H1 (cell line): ENCODE measurements at places on chromosomes 3 and 15. TPM values are rescaled to one million over a fixed set of nuclear protein-coding genes. Genes with fewer than 3 reads are reported as not detected.

GRCh38 chr15:38768970-38769369 lies 204.4 kb upstream of the RASGRP1 start:
- no peak overlapping the region for H3K27ac ChIP-seq
- H3K4me3 ChIP-seq: no peak overlapping the region
- DNase-seq: peak; percentile 15

DNA sequence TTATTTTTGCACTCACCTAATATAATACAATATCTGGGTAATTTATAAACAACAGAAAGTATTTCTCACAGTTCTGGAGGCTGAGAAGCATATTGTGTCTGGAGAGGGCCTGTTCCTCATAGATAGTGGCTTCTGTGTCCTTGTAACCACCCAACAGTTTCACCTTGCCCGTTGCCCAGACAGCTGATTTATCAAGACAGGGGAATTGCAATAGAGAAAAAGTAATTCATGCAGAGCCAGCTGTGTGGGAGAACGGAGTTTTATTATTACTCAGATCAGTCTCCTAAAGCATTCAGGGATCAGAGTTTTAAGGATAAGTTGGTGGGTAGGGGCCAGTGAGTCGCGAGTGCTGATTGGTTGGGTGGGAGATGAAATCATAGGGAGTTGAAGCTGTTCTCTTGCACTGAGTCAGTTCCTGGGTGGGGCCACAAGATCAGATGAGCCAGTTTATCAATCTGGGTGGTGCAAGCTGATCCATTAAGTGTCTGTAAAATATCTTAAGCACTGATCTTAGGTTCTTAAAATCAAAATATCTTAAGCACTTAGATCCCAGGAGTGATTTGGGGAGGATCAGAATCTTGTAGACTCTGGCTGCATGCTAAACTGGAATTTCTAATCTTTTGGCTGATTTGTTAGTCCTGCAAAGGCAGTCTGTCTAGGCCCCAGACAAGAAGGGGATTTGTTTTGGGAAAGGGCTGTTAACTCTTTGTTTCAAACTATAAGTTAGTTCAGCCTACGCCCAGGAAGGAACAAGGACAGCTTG lies 33.9 kb upstream of the C15orf39 start:
- H3K27me3 ChIP-seq: no peaks in the 10 kb centered on the region
- no peak overlapping the region for H3K4me3 ChIP-seq
- H3K27ac ChIP-seq: no peak overlapping the region
- H3K36me3 ChIP-seq: no peaks in the 10 kb centered on the region
- DNase-seq: no peak

DNA sequence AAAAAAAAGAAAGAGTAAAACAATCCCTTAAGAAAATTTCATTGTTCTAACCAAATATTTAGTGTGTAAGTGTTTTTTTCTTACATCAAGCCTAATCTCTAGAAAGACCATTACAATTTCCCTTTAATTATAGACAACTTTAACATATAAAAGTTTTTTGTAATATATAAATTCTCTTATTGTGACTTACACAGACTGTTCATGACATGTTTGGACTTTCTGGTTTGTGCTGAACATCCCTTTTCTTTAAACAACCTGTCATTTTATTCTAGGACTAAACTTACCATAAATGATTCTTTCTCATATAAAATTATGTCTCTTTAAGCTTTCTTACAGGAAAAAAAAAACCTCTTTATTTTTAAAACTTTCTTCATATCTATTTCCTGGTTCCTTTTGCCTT lies 13.0 kb upstream of the BTLA start:
- H3K36me3 ChIP-seq: no peaks in the 10 kb centered on the region; the same call in 1 of the 2 replicates
- H3K27me3 ChIP-seq: no peaks in the 10 kb centered on the region
- no peak for DNase-seq
- H3K4me3 ChIP-seq: no peak overlapping the region
- no peak overlapping the region for H3K27ac ChIP-seq
- no peaks in the 10 kb centered on the region for H3K4me1 ChIP-seq

- no peak overlapping the region for H3K4me3 ChIP-seq
- H3K27ac ChIP-seq: no peak overlapping the region
- H3K27me3 ChIP-seq: no peaks in the 10 kb centered on the region
- DNase-seq: no peak
- H3K4me1 ChIP-seq: peaks cover 3% of the 10 kb centered on the region; the same call in 1 of the 2 replicates
These were observed 264.3 kb upstream of the DNAJC19 start for GRCh38 chr3:181253796-181254195.

DNA sequence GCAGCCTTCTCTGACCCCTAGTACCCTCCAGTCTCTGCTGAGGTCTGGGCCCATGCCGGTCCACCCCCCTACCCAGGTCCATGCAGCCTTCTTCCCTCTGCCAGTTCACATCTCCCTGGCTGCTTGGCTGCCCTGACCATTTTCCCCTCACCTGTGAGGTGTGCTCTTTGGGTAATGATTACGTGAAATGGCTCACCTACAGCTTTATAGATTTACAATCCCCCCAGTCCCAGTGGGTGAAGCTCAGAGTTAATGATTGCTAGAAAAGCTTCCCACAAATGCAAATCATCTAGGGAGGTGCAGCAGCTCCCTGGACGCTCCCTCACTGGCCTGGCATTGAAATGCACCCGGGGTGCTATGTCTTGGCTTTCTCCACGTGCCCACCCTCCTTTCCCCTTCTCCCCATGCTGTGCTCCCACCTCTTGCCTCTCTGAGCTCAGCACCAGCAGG lies 18.7 kb downstream of the PAQR5 start:
- no peak overlapping the region for H3K27ac ChIP-seq
- no peaks in the 10 kb centered on the region for H3K27me3 ChIP-seq
- H3K4me1 ChIP-seq: peaks cover 6% of the 10 kb centered on the region; the same call in 1 of the 2 replicates
- H3K36me3 ChIP-seq: no peaks in the 10 kb centered on the region
- H3K4me3 ChIP-seq: no peak overlapping the region
- DNase-seq: no peak

DNA sequence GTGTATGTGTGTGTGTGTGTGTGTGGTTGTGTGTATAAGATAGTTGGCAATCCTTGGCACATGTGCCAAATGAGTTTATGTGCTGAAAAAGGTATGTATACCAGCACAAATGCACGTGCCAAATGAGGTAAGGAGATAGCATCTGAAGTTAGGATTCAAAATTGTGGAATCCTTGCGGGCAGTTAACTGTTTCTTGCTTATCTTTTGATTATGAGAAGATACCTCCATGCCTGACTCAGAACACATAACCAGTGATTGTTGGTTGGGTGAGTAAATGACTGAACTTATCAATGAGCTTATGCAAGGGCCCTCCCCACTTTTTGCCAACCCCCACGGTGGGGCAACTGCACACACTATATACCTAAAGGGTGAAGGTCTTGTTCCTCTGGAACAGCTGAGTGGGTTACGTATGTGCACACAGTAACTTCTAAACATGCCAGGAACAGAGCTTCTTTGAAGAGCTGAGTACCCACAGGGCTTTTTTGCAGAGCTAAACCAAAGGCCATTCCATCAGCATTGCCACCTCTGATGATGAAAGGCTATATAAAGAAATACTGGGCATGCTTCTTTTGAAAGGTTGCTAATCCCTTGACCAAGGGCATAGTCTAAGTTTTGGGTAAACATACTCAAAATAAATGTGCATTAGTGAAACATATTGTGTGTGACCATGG lies 60.1 kb downstream of the MEIS2 start:
- peaks cover 7% of the 10 kb centered on the region for H3K4me1 ChIP-seq
- no peaks in the 10 kb centered on the region for H3K27me3 ChIP-seq
- no peak overlapping the region for H3K27ac ChIP-seq

- no peaks in the 10 kb centered on the region for H3K27me3 ChIP-seq
- H3K4me3 ChIP-seq: no peak overlapping the region
- no peaks in the 10 kb centered on the region for H3K36me3 ChIP-seq
- no peaks in the 10 kb centered on the region for H3K4me1 ChIP-seq
These were observed 69.5 kb upstream of the NEO1 start for GRCh38 chr15:72982714-72983113.

DNA sequence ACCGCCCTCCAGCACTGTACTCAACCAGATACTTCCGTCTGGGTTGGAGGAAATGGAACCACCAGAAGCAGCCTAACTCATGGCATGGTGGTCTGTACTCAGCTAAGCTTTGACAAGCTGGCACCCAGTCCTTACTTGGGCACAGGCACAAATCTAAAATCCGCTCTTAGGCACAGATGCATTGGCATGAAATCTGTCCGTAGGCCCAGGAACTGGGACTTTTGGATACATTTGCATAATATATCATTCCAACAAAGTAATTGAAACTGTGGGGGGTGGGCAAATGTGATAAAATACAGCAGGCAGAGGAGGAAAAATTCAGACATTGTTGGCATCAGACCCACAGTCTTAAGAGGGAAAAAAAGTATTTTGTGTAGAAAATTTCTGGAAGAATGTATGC lies 75.4 kb downstream of the C3orf85 start:
- H3K27ac ChIP-seq: no peak overlapping the region
- no peaks in the 10 kb centered on the region for H3K4me1 ChIP-seq
- H3K27me3 ChIP-seq: no peaks in the 10 kb centered on the region
- no peak for DNase-seq

DNA sequence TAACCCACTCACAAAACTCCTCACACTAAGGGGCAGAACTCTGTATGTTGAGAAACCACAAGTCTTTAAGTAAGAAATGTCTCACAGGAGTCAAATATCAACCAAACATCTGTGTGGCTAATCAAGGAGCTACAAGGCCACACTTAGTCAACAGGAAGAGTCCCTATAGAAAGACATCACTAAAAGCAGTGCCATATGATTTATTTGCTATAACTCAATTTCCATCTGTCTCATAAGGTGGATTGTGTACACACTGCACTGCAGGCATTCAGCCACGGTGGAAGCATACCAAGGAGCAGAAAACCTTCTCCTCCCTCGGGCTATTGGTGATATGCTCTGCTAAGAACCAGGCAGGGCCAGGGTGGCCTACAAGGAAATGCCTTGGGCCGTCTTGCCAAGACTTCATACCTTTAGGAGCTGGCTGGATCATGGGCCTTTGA lies 197.6 kb upstream of the CFAP20DC start:
- H3K4me3 ChIP-seq: no peak overlapping the region
- DNase-seq: no peak
- no peak overlapping the region for H3K27ac ChIP-seq
- no peaks in the 10 kb centered on the region for H3K36me3 ChIP-seq
- H3K27me3 ChIP-seq: no peaks in the 10 kb centered on the region
- H3K4me1 ChIP-seq: no peaks in the 10 kb centered on the region

Gene TMEM40
- total RNA-seq: not detected in 2 replicates

Gene FAM174B
- total RNA-seq: 35.2 and 35.3 TPM in 2 replicates

Gene SNTN
- not detected in 2 replicates for total RNA-seq

Gene ZIC1
- total RNA-seq: 1.5 and 2.2 TPM in 2 replicates

Gene KBTBD13
- not detected in 2 replicates for total RNA-seq

Gene GOLGA8H
- 0.71 and 1.4 TPM in 2 replicates for total RNA-seq
